ENCODE measurements at places on chromosomes 3 and 15.

GRCh38 chr3:186097663-186098451 is 11.0 kb downstream of the ETV5 start:
- DNase-seq: no peak

DNA sequence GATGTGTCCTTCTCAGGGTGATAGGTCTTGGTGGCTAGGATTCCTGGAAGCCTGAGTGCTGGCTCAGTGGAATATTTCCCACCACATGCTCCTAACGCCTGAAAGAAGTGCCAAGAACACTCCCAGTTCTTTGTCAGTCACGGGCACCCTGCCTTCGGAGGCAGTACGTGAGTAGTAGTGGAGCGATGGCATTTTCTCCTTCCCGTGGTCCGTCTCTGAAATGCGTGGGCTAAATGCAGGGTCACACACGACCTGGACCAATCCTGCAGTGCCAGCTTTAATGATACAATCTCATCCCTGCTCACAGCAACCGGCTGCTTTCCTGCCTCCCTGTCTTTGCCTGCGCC is 14.5 kb downstream of the H1-8 start:
- DNase-seq: no peak

- no peak for DNase-seq
Measured at GRCh38 chr15:41205315-41205714, 25.2 kb downstream of the EXD1 start.

DNA sequence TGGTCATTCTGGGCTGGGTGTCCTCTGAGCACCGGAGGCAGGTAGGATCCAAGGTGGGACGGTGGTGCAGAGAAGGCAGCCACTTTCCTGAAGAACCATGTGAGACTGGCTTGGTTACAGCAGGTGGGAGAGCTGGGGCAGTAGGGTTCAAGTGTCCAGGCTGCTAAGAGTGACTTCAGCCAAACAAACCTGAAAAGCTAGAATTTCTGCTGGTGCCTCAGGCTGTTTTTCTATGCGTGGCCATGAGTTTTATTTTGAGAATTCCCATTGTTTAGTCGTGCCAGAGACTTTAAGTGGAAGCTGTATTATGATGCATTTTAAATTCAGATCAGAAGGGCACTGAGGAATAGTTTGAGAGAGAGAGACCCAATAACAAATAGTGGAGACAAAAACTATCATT is 20.1 kb downstream of the USP13 start:
- DNase-seq: no peak

DNA sequence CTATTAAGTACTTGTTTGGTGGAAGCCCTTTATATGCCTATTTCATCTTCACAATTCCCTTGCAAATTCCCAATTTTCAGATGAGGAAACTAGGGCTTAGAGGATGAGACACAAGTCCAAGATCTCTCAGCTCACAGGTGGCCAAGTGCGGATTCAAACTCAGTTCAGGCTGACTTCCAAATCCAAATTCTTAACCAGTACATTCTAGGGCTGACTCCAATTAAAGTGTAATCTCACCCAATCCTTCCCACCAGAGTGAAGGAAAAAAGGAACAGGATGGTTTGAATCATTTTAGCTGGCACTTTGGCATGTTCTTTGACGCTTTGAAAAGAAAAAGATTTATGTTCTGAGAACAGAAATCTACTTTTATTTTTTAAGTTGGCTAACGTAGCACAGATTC is 12.7 kb downstream of the ARHGEF3 start:
- no peak for DNase-seq

- no peak for DNase-seq
Measured at GRCh38 chr15:58985443-58985842, 2.0 kb upstream of the RNF111 start.

DNA sequence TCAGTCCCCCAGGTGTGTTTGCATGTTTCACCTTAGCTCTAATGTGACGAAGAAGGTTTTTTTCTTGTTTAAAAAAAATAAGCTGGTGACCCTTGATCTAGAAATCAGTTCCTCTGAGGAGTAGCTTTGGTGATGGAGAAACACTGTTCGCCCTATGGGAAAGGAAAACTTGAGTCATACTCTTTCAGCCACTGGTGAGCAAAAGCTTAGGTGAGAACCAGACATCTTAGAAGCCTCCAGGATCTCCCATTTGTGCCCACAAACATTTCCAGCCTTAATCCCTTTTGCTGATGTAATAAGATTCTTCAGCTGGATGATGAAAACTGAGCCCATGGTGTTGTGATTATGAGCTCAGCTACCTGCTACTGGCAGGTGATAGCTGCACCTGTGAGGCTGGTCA is 37.8 kb downstream of the SLC27A2 start:
- no peak for DNase-seq

GRCh38 chr3:196220587-196220986 is 4.3 kb downstream of the SLC51A start:
- no peak for DNase-seq

DNA sequence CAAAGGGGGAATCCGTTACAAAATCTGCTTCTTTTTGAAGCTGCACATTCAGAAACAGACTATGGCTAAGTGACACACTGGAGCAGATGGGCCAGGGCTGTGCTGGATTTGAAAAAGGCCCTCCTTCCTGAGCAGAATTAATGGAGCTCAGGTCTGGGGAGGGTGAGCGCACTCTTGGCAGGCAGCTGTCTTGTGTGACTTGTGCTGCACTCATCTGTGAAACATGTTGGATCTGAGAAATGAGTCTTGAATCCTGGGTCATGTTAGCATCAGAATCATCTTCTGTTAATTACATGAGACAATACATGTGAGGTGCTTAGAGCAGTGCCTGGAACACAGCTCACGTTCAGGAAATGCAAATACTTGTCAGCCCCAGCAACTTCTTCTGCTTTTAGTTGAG is 219.6 kb downstream of the THSD4 start:
- DNase-seq: no peak

DNA sequence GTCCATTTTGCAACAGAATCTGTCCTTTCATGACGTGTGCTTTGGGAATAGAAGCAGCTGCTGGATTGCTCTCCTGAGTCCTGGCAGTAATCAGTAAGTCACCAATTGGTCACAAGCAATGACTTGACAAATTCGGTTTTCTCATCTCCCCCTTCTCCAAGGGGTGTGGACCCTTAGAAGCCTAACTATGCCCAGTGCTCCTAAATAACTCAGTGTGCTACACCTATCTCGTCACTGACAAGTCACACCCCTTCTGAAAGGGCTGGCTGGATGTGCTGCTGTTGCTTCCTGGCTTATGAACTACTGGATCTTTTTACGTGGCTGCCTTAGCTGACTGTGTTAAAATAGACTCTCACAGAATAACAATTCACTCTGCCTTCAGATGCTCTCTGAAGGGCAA is 1351.5 kb downstream of the ZPLD1 start:
- DNase-seq: no peak

DNA sequence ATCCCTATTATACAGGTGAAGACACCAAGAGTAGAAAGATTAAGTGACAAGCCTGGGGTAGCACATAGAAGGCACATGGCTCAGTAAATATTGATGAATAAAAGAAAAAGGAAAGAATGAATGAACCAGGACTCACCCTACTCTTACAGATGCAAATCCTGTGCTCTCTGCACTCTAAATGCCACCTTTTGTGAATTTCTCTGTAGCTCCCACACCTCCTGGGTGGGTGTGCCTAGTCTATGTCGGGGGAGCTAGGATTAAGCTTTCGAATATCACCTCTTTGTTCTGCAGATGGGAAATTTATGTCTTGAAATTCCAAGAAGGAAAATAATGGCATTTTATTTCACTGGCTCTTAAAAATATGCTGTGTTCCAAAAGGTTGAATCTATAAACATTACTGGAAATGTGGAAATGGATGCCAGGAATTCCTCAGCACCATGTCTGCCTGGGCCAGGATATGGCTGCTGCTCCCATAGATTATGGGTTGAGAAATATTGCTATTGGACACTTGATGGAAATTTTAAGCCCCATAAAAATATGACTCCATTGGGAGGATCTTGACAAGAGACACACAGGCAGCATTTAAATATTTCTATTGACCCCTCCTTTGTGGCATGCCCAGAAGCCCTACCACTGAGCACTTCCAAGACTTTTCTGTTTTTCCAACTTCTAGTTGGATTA is 43.3 kb downstream of the CCNB2 start:
- no peak for DNase-seq
